ENCODE measurements at places on chromosomes 12 and 14.

DNA sequence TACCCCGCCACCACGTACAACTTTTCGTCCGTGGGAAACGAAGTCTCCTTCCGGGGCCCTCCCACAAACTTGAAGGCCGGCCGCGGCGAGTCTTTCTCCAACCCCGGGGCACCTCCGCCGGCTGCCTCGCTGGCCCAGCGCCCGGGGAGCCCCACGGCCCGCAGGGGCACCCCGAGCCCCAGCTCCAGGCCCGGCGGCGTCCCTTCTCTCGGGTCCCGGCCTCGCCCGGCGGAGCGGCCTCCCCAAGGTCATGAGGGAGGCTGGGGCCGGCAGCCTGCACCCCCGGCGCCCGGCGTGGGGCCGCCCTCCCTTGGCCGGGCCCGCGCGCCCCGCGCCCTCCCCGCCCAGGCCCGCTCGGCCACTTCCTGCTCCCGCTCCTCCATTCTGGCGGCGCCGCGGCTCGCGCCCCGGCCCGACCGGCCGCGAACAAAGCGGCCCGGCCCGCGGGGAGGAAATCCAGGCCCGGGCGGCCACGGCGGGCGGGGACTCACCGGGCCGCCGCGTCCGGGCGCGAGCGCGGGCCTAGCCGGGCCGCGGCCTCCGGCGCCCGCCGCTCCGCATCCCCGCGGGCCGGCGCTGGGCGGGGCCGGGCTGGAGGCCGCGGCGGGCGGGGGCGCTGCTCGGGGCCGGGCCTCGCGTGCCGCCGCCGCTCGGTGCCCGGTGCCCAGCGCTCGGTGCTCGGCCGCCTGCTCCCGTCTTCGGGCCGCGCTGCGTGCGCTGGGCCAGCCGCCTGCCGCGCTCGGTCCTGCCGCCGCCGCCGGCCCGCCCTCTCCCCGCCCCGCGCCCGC is at the start of gene AKT1:
Gene AKT1, minus strand, starts transcription at position 756 of the 788 bp plus-strand sequence. CDS start 3,105 bp downstream, outside the sequence.
- DNase-seq, result peak; percentile 27

DNA sequence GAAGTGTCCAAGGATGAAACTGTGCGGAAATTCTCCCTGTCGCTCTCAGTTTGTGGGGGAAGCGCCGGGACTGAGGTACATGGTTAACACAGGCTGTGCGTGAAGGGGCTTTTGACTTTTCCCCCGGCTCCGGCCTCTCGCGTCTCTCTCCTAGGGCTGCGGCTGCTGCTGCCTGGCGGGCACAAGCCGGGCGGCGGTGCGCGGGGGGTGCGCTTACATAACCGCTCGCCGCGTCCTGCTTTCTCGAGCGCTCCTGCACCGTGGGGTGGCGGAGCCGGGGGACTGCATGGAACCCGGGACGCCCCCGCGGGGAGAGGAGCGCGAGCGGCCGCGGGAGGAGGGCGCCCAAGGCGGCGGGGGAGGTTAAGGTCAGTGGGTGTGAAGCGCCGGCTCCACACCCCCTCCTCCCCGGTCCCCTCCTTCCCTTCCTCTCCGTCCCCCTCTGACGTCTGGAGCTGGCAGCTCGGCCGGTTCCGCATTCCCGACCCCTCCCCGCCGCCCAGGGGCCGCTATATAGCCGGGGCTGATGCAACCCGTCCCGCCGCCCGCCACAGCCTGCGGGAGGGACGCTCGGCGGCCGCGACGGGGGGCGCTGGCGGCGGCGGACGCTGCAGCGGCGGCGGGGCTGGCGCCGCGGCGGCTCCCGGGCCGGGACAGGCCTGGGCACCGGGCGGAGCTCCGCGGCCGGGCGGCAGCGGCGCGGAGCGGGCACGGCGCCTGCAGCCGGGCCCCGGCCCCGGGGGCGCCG is at the start of gene JDP2:
Gene JDP2, plus strand, starts transcription at position 541 of the 748 bp plus-strand sequence. CDS start 9,899 bp downstream, outside the sequence.
- peak; percentile 90 for DNase-seq

GRCh38 chr12:20474443-20474842 is 106.1 kb downstream of the PDE3A start:
- peak; percentile 45 for DNase-seq

GRCh38 chr12:11884116-11884515 is 186.6 kb upstream of the BCL2L14 start:
- DNase-seq, result no peak

GRCh38 chr14:52907949-52908348 is 42.9 kb downstream of the FERMT2 start:
- DNase-seq, result no peak

DNA sequence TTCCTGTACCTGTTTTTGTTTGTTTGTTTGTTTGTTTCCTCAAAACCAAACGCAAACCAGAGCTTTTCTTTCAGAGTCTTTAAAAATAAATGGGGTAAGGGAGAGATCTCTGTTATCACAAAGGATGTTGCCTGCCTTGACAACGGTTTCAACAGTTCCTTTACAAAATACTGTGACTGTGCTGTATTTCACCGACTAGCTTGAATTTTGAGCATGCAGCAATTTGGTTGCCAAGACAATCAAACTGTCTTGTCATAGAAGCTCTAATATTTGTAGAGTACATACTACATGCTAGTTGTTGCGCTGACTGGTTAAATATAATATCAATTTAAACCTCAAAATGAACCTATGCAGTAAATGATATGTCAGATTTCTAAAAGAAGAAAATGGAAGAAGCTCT is 22.4 kb upstream of the TCP11L2 start:
- DNase-seq, result no peak

DNA sequence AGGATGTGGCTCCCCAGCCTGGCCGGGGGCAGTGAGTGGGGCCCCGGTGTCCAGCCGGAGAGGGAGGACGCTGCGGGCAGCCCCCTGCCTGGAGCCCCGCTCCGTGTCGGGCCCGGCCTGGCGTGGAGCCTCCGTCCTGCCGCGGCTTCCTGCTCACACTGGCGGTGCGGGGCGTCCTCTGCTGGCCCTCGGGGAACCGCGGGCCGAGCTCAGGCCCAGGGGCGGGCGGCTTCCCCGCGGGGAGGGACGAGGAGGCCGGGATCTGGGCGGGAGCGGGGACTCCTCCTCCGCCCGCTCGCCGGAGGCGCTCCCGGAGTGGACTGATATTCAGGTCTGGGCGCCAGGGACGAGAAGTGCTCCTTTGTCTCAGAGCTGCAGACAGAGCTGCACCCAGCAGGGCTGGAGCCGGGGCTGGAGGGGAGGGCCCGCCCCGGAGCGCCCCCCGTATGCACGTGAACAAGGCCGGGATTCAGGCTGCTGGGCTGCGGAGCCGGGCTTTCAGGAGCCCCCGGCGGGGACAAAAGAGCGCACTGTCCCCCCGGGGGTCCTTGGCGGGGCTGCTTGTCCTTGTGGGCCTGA is 2.2 kb downstream of the MMP17 start:
- DNase-seq, result peak; percentile 91

GRCh38 chr14:51869411-51870100 is 9.1 kb downstream of the GNG2 start:
- no peak for DNase-seq

- no peak for DNase-seq
Observed at GRCh38 chr12:85720308-85721033, 115.7 kb downstream of the RASSF9 start.

DNA sequence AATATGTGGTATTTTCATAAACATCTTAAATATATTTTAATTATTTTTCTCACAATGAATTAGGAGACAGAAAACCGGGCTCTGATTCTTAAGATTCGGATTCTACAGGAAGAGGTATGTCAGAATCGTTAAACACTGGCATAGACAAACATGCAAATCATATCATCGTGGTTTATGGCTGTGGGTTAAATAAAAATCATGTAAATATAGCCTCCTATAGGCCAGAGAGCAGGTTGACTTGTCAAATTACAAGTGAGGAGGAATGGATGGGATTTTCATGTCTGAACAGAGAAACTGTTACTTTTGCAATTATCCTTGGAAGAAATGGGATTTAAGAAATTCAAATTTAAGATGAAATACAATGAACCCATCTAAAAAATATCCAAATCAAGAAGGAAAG is 74.9 kb upstream of the BCAT1 start:
- no peak for DNase-seq

GRCh38 chr14:90796329-90796728 is 19.9 kb downstream of the TTC7B start:
- no peak for DNase-seq

DNA sequence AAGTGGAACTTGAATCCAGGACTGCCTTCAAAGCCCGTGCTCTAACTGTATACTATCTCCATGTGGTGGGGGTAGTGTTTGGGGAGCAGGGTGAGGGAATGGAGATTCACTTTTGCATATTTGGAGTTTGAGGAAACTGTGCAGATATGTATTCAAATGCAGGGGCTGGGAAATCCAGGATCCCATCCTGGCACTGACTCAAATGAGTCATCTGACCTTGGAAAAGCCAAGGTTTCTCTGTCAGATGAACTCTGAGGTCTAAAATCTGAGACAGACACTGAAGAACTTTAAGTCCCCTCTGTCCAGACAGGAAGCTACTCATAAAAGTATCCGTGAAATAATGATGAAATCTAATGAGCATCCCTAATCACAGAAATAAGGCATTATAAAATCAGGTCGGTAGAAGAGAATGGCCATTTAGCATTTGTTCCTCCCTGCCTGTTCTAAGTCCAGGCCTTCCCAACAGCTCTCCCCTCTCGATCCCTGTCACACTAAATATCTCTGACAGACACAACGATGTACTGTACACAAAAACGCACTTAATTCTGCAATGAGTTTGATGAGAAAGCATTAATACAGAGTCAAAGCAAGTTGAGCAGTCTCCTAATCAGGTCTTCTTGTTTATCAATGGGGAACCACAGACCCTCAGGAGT is 14.4 kb downstream of the NIN start:
- DNase-seq, result peak; percentile 80

DNA sequence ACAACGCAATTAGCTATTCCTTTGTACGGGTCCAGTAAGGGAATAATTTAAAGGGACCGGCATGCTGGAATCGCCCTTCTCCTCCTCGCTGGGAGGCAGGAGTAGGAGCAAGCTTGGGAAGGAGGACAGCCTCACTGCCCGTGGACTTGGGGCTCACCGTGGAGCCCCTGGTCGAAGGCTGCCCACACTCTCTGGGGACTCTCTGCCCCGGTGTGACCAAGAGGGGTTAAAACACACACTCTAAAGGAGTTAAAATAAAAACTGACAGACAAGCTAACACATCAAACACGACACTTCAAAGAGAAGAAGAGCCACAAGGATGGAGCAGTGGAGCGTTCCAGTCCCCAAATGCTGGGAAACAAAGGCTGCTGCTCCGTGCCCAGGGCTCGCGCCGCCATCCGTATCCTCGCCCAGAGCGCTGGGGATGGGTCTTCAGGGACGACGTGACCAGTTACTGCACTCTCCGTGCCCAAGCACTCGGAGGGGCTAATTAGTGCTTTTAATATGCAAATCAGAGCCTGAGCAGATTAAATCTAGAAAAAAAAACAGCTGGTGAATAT is 123.3 kb downstream of the PAPOLA start:
- DNase-seq, result no peak

- DNase-seq, result no peak
Observed at GRCh38 chr12:77025782-77026314, 39.5 kb downstream of the E2F7 start.

DNA sequence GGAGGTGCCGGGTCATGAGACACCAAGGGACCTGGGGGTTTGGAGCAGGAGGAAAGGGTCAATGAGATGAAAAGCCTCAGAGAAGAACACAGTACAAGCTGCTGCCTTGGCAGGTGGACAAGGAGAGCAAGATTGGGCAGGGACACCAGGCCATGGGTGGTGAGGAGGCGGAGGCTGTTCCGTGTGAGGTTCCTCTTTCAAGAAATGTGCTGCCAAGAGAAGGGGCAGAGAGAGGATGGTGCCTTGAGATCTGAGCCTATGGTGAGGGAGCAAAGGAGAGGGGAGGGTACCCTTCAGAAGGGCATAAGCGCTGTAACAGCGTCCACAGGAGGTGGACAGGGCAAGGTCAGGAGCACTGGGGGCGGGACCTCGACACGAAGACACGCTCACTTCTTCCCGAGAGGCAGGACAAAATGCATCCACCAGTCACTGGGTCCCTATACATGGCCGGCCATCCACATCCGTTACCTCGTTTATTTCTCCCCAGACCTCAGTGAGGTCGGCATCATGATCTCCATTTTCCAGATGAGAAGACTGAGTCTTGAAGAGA is 100.2 kb downstream of the B4GALNT3 start:
- no peak for DNase-seq

DNA sequence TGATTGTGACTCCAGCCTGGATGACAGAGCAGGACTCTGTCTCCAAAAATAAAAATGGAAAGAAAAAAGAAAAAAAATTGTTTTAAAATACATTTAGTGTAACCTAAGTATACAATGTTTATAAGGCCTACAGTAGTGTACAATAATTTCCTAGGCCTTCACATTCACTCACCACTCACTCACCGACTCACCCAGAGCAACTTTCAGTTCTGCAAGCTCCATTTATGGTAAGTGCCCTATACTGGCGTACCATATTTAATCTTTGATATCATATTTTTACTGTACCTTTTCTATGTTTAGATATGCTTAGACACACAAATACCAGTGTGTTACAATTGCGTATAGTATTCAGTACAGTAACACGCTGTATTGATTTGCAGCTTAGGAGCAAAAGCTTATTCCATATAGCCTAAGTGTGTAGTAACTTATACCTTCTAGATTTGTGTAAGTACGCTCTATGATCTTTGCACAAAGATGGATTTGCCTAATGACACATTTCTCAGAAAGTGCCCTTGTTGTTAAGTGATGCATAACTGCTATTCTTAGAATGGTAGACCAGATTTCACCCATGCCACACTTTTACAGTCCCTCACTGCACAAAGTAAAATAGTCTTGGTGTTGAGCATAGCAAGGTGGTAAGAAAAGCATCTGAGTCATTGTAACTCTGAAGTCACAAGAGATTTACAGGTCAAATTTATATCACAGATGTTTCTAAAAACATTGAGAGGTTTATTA is 151.9 kb downstream of the LRRK2 start:
- DNase-seq, result no peak

DNA sequence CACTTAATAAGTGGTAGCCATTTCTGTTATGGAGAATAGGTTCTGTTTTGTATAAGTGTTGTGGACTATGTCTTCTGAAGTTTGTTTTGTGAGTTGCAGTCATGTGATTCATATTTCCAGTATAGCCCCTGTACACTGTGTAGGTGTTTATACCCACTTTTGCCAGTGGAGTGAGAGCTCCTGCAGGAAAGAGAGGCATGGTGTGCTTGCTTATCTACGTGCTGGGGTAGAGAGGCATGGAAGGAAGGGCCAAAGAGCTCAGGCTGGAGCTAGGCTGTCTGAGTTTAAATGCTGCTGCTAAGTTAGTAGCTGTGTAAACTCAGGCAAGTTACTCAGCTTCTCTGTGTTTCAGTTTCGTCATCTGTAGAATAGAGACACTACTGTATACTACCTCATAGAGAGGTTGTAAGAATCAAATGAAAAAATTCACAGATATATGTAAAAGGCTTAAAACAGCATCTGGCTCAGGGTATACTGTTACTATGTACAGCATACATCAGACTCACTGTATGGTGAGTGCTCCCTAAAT is 88.2 kb upstream of the SLC38A2 start:
- DNase-seq, result no peak

GRCh38 chr14:70600382-70601157 is at the start of gene MED6:
Gene MED6, minus strand, starts transcription at chr14:70600655. Its CDS starts 18 bp downstream, at chr14:70600637.
- DNase-seq, result peak; percentile 93

Measured in EH (cell line).